ENCODE measurements at places on chromosomes 2 and 18.
A peak's percentile ranks its signal among the peaks of the same experiment; 100 is the strongest.

GRCh38 chr18:58511897-58512581, 116.9 kb downstream of the ALPK2 start:
- peaks cover 7% of the 10 kb centered on the region for H3K4me1 ChIP-seq
- no peak overlapping the region for H3K4me3 ChIP-seq
- H3K27ac ChIP-seq, result no peak overlapping the region

GRCh38 chr2:171383134-171383533, 50.7 kb downstream of the METTL8 start:
- DNase-seq, result no peak
- peaks cover 40% of the 10 kb centered on the region for H3K36me3 ChIP-seq
- no peak overlapping the region for H3K27ac ChIP-seq
- H3K27me3 ChIP-seq, result no peaks in the 10 kb centered on the region
- no peak overlapping the region for H3K4me3 ChIP-seq

- H3K4me3 ChIP-seq, result no peak overlapping the region
- no peaks in the 10 kb centered on the region for H3K27me3 ChIP-seq
- peaks cover 13% of the 10 kb centered on the region for H3K4me1 ChIP-seq
- H3K27ac ChIP-seq, result no peak overlapping the region
- no peak for DNase-seq
These were observed 76.0 kb upstream of the ST8SIA5 start for GRCh38 chr18:46832849-46833248.

DNA sequence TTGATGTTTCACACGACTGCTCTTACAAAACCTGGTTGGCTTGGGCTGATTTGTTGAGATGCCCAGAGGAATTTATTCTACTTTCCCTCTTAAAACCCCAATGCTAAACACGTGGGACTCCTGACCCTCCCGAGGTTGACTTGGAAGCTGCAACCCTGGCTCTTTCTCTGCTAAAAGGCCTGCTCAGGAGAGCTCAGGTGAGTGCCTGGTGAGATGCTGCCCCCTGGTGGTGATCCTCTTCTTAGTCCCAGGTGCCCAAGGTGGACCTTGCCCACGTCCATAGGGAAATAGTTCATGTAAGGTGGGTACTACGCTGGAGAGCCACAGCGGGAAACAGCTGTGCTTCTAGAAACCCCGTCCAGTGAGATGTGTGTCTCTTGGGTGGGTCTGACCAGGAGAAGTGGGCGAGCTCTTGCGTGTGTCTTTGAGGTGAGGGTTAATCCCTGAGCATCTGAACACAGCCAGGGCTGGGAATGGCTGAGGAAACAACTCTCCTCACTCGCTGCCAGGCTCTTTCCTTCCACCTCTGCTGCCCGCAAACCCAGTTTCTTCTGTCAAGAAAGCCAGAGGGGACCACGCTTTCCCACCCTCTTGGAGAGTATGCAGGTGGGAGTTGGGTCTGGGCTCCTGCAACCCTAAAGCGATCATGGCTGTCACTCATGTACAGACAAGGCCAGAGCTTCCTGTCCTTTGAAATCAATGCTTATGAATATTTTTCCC, 25.5 kb upstream of the PXDN start:
- DNase-seq, result peak; percentile 79
- H3K4me1 ChIP-seq, result peaks cover 34% of the 10 kb centered on the region
- no peaks in the 10 kb centered on the region for H3K36me3 ChIP-seq
- no peak overlapping the region for H3K4me3 ChIP-seq
- no peak overlapping the region for H3K27ac ChIP-seq

DNA sequence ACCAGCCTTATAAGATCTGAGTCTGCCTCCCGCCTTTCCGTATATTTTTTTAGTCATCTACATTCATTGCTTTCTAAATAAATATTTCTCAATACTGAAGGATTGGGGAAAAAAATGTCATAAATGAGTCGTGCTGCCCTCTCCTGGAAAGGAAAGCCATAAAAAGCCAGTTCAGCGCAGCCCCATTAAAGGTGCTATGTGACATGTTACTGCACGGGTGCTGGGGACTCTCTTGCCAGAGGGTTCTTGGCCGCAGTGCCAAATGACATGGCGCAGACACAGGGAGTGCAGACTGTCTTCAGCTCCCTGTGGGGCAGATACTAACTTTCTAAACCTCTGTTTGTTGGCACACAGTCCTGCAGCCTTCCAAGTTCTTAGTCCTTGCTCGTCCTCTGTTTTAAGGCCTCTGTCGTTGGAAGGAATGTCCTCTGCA, 53.7 kb upstream of the MAP3K20 start:
- peaks cover 13% of the 10 kb centered on the region for H3K4me1 ChIP-seq
- no peaks in the 10 kb centered on the region for H3K27me3 ChIP-seq
- no peak overlapping the region for H3K27ac ChIP-seq
- H3K36me3 ChIP-seq, result peaks cover 30% of the 10 kb centered on the region
- no peak for DNase-seq

DNA sequence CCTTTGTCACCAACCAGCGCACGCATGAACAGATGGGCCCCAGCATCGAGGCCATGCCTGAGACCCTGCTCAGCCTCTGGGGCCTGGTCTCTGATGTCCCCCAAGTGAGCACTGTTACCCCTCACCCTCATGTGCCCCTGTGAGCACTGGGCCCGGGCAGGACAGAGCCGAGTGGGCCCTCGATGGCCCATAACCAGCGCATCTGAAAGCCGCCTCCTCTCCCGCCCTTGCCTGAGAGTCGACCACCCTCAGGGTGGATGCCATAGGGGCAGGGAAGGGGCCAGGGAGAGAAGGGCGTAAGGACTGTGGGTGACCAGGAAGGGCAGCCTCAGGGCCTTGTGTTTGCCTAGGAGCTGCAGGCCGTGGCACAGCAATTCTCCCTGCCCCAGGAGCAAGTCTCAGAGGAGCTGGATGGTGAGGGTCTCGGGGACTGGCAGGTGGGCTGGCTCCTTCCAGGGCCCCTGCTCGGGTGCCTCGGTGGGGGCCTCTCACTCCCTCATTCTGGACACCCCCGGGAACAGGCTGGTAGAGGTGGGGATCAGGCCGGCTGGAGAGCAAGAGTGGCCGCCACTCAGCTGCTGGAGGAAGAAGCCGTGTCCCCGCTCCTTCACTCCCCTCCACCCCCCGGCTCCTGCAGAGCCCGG, 2.1 kb downstream of the PROM2 start:
- no peaks in the 10 kb centered on the region for H3K27me3 ChIP-seq
- H3K27ac ChIP-seq, result no peak overlapping the region
- H3K36me3 ChIP-seq, result no peaks in the 10 kb centered on the region
- no peak overlapping the region for H3K4me3 ChIP-seq

DNA sequence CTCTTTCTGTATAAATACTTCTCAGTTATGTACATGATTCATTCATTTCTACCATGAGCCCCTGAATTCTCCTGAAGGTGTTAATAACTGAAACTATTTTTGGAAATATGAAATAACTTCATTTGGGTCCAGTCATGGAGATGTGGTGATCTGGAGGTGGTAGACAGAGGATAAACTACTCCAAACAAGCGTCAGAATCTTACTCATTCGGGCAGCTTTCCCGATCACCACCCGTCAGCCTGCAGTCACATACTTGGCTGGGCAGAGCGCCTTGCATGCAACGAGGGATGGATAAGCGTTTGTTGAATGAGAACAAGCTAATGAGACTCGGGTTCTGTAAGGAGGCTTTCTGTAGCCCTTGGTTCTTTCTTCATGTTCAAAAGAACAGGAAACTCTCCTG, 222.7 kb downstream of the CD226 start:
- H3K4me1 ChIP-seq, result peaks cover 15% of the 10 kb centered on the region
- H3K27ac ChIP-seq, result no peak overlapping the region
- no peak overlapping the region for H3K4me3 ChIP-seq

- peaks cover 14% of the 10 kb centered on the region for H3K4me1 ChIP-seq
- peaks cover 30% of the 10 kb centered on the region for H3K36me3 ChIP-seq
- no peak for DNase-seq
- no peak overlapping the region for H3K27ac ChIP-seq
- no peak overlapping the region for H3K4me3 ChIP-seq
- no peaks in the 10 kb centered on the region for H3K27me3 ChIP-seq
These were observed 32.1 kb downstream of the RPRD1A start for GRCh38 chr18:36035253-36035652.

DNA sequence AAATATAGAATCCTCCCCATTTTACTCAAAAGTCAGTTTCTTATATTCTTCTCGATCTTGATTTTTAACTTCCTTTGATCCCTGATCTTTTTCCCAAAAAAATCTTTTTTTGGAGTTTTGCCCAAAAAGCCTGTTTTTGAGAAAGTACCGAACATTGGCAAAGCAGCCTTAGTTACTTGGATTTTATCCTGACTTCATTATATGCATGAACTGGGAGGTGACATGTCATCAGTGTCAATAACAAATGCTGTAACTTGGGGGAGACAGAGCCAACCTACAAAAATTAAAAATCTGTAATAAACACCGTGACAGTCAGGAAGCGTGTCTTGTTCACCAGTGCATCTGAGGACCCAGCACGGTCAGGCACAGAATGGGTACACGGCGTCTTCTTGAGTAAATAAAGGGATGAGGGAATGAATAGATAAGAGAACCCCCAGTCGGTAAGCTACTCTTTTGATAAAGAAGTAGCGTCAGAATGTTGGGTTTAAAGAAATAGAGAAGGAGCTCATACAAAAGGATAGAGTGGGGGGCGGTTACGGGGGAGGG, 24.9 kb downstream of the TRAPPC12 start:
- H3K27ac ChIP-seq, result no peak overlapping the region
- H3K27me3 ChIP-seq, result no peaks in the 10 kb centered on the region
- H3K4me3 ChIP-seq, result no peak overlapping the region
- no peak for DNase-seq
- H3K36me3 ChIP-seq, result peaks cover 34% of the 10 kb centered on the region

DNA sequence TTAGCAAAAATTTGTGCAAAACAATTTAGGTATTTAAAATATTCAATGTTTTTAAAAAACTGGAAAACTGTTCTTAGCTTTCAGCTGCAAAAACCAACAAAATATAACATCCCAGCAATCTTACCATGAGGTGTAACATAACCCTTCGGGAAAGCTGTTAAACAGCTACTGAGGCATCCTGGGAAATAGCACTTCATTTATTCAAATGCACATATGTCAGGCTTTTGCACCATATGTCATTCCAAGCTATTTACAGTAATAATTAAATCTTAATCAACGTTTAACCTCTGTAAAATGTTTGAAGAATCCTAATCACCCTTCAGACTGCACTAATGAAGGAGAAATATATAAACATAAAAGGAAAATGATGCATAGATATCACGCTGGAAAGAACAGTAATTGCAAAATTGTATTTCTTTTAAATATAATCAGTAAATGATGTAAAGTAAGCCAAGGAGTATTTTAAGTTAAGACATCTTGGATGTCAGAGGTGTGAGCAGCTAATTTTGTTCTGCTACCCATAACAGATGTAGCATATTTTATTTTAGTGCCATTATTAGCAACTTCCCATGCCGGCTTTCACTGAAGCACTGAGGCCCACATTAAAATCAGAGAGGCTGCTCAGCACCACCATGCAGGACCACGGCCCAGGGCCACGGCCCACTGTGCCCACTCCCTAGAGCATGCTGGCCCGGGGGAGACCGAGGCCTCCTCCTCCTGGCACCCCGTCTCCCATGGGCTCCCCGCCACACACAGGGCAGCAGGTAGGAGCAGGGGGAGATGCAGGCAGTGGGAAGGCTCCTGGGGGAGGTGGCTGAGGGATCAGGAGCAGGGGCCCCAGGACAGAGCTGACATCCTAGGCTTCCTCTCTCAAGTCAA, 30.9 kb downstream of the EMX1 start:
- H3K4me3 ChIP-seq, result no peak overlapping the region
- H3K4me1 ChIP-seq, result peaks cover 4% of the 10 kb centered on the region
- no peak for DNase-seq

GRCh38 chr2:170433448-170433847, 255.5 kb downstream of the MYO3B start:
- no peak for DNase-seq
- H3K27ac ChIP-seq, result peak overlapping the region; percentile 75
- H3K27me3 ChIP-seq, result peaks cover 9% of the 10 kb centered on the region
- H3K4me1 ChIP-seq, result peaks cover 18% of the 10 kb centered on the region
- H3K36me3 ChIP-seq, result no peaks in the 10 kb centered on the region

DNA sequence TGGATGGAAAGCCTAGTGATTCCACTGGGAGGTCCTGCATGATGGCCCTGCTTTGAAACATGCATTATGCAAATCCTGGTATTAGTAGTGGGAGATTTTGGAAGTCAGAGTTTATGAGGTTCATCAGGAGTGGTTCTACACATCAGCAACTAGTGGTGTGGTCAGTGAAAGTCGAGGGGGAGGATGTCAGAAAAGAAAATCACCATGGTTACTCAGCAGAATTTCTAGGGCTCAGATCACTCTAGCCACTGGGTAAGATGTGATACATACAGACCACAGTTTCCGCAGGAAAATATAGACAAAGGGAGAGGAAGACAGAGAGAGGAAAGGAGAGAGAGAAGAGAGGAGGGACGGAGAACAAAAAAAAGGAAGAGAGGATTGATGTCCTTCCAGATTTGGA, 2100.7 kb upstream of the PIK3C3 start:
- no peaks in the 10 kb centered on the region for H3K4me1 ChIP-seq
- H3K27me3 ChIP-seq, result no peaks in the 10 kb centered on the region
- no peak overlapping the region for H3K27ac ChIP-seq
- no peak for DNase-seq
- no peaks in the 10 kb centered on the region for H3K36me3 ChIP-seq

DNA sequence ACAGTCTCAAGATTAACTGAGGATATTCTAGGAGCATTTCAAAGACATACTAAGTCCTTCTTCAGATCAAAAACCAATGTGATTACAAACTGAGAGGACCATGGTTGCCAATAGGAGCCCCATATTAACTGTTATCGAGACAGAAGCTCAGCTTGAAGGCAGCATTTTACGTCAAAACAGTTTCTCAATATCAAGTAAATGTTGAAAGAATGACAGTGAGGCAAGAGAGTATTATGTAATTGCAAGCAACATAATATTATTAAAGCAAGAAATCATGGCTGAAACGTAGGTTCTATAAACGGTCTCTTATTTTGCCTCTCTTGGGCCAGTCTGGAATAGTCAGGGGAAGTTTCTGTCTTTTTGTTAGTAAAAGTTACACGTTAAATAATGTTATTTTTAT, 22.9 kb downstream of the RIT2 start:
- peaks cover 2% of the 10 kb centered on the region for H3K4me1 ChIP-seq
- H3K27me3 ChIP-seq, result no peaks in the 10 kb centered on the region
- no peak overlapping the region for H3K4me3 ChIP-seq
- H3K27ac ChIP-seq, result no peak overlapping the region
- H3K36me3 ChIP-seq, result peaks cover 3% of the 10 kb centered on the region

GRCh38 chr2:43841949-43842865, 3.4 kb downstream of the ABCG8 start:
- H3K4me1 ChIP-seq, result no peaks in the 10 kb centered on the region
- no peak overlapping the region for H3K4me3 ChIP-seq
- DNase-seq, result no peak

- H3K27ac ChIP-seq, result no peak overlapping the region
- no peak for DNase-seq
- peaks cover 14% of the 10 kb centered on the region for H3K36me3 ChIP-seq
- no peaks in the 10 kb centered on the region for H3K27me3 ChIP-seq
- H3K4me1 ChIP-seq, result peaks cover 22% of the 10 kb centered on the region
- H3K4me3 ChIP-seq, result no peak overlapping the region
These were observed 20.5 kb downstream of the ADAM17 start for GRCh38 chr2:9535177-9535576.
